Esophagus mucosa (tissue), 1 donor: ENCODE measurements at places on chromosomes 11 and 22.

- ATAC-seq = no peak
These were observed 104.8 kb downstream of the C11orf58 start for GRCh38 chr11:16843294-16843693.

DNA sequence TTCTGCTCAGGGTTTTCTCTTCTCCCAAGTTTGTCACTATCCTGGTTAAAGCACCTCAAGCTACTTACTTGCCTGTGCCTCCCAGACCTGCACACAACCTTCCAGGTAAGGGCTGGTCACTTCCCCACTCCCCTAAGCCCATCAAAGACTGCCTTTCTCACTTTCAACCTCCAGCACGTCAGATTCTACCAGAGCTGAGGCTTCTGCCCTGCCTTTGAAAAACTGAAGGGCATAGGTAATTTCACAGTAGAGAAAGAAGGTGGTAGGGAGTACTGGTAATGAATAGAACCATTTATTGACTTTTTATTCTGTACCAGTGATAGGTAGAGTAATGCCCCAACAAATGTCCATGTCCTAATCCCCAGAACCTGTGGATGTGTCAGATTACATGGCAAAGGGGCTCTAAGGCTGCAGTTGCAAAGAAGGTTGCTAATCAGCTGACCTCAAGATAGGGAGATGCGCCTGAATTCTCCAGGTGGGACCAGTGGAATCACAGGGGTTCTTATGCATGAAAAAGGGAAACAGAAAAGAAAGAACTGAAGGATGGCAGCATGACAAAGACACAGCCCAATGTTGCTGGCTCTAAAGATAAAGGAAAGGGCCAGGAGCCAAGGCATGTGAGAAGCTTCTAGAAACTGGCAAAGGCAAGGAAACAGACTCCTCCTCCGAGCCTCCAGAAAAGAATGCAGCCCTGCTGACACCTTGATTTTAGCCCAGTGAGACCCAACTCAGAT lies 89.0 kb downstream of the SLC1A2 start:
- ATAC-seq = no peak

DNA sequence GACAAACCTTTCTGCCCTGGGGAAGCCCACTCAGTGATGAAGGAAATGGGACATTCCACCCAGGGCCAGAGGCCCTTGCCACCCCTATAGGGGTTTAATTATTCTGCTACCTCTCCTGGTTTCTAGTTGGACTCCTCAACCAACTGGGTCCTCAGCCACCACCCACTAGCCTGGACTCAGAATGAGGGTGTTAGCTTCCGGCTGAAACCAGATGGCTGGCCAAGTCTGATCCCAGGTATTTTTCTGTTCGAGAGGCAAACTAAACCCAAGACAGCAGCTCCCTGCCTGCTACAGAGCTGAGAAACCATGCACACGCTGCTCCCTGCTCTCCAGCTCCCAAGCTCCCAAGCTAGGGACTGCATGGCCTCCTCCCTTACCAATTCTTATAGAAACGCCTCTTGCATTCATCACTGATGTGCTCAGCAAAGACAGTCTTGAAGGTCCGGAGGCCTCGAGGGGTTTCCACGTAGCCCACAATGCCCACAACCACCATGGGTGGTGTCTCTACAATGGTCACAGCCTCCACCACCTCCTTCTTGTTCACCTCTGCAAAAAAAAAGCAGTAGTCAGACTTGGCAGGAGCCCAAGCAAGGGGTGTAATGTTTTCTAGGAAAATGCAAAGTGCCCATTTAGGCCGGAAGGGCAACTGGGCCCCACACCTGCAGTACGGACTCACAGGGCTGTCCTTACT lies 2.2 kb downstream of the RPL3 start:
- no peak for ATAC-seq

DNA sequence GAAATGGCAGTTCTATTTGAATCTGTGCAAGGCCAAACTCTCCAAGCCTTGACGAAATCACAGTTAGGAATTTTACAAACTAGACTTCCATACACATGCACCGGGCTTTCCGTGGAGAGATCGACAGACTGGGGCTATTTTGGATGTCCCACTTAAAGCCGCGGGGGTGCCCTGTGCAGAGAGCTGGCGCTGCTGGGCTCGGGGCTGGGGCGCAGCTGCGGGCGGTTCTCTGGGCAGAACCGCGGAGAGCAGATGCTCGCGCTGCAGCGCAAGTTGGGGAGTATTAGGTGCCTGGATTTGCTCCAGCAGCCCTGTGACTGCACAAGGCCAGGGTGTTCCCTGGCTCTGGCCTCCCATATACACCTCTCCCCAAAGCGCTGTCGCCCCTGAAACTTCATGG lies 67.2 kb downstream of the SPATA19 start:
- no peak for ATAC-seq

DNA sequence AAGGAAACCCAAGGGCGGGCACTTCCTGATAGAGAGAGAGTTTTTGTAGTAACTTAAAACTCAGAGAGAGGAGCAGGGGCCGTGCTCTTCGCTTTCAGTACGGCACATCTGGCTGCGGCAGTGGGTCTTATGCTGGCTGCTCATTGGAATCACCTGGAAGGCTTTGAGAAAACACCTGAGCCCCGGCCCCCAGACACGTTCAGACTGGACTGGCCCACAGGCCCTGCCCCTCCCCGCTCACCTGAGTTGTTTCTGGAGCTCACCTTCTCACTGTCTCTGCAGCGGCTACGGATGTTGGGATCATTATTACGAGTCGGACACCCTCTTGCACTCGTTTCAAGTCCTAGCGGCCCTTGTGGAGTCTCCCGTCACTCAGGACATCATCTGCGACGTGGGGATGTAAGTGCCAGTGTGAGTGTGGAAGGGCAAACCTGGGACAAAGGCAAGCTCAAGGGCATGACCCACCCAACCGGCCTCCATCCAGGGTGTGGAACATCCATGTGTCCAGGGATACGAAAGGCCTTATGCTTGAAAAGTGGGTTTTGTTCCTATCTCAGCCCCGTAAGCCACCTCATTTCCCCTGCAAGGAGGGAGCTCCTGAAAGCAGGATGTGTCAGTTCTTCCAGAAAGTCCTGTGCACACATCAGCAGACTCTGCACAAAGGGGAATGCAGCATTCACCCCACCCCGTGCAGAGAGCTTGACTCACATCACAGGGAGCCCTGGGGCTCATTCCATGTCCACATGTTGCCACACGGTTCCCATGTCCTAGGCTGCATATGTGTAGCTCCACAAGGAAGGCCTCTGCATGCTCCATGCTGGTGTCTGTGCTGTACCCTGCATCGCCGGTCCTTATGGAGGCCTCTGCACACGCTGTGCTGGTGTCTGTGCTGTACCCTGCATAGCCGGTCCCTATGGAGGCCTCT lies 5.4 kb downstream of the NADSYN1 start:
- ATAC-seq = peak; percentile 94

DNA sequence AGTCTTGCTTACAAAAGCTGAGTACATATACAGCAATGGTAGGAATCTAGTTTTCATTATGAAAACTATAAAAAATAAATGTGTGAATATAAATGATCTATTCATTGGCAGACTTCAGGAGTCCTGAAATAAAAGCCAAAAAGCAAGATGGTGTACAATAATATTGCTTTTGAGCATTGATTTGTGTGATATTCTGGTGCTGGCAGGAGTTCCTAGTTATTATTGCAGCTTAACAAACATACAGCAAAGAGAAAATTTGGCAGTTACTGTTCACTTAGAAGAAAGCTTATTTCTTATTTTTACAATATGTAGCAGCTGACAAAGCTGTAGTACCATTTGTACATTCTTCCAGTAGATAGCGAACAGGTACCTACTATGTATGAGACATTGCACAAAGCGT lies 1518.9 kb upstream of the TENM4 start:
- ATAC-seq = no peak
